NCI-H187 treated with DMSO at 0.1 percent for 48 hours (cell line): ENCODE measurements at places on chromosomes 5 and 9.

DNA sequence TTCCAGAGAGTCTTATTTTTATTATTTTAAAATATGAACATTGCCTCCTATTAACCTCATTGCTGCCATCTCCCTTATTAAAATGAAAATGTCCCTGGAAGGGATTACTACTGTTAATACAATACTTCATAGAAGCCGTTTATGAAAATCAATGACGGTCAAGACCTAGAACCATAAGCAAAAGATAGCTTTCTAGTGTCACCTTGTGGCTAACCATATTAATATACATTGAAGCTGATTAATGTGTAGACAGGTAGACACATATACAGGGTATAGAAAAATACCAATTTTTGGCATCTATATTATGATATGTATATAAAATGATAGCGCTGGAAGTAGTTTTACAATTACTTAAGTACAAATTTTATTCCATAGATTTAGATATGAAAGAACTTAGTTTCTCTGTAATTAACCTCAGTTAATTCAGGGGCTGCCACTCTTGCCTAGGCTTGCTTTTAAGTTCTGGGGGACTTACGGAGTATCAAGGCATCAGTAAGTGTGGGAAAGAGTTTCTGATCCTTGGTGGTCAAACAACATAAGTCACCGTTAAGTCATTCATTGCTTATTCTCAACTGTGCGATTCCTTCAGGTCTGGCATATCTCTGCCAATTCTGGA, 2.5 kb upstream of the YTHDC2 start:
- no peak for DNase-seq

DNA sequence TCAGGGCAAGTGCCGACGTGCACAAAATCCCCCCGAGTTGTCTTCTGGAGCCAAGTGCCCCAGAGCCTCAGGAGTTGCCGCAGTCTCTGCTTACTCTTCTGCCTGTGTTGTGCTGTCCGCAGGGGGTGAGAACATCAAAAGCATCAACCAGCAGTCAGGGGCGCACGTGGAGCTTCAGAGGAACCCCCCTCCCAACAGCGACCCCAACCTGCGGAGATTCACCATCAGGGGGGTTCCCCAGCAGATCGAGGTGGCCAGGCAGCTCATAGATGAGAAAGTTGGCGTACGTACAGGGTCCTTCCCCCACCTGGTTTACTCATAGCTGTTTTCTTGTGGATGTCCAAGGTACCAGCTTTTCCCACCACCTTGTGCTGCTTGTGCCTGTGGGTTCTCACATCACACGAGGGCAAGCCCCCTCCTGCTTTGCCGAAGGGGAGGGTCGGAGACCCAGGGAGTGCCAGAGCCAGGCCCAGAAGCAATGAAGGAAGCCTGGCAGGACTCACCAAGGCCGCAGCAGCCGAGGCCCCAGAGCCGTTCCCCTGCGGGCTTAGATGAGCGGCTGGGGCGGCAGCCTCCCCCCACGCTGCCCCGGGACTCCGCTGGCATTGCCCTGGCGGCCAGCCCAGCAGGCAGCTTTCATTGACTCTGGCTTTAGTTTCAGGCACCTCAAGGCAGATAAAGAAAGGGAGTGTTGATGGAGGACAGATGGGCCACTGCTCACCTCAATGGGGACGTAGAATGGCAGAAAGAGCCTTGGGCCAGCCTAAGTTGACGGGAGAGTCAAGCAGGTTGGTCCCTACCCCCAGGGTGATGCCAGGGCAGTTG, 33.7 kb upstream of the PRDM12 start:
- DNase-seq: no peak

- DNase-seq: no peak
These were observed 606.2 kb downstream of the TLE4 start for GRCh38 chr9:80177949-80178480.

GRCh38 chr5:42570966-42571960, 148.0 kb downstream of the GHR start:
- DNase-seq: no peak

- no peak for DNase-seq
These were observed 17.1 kb downstream of the FCN2 start for GRCh38 chr9:134897584-134898170.
